ENCODE measurements at places on chromosomes 4 and X.

- DNase-seq = no peak
These were observed 32.4 kb upstream of the TMEM131L start for GRCh38 chr4:153433754-153434105.

DNA sequence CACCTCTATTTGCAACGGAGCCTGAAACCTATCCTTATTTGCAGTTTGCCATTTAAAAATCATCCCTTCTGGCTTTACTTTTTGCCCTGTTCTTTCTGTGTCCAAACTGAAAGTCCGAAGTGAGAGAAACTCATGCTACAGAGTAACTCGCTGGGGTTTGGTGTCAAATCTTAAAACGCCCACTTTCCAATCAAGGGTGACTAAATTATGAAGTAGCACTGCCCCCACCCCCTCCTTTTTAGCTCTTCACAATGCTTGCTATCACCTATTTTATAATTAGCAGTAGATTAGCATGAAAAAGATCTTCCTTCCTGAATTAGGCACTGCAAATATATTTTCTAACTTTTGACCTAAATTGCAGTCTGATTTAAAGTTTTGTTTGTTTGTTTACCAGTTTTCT, 52.5 kb downstream of the VGLL1 start:
- no peak for DNase-seq

DNA sequence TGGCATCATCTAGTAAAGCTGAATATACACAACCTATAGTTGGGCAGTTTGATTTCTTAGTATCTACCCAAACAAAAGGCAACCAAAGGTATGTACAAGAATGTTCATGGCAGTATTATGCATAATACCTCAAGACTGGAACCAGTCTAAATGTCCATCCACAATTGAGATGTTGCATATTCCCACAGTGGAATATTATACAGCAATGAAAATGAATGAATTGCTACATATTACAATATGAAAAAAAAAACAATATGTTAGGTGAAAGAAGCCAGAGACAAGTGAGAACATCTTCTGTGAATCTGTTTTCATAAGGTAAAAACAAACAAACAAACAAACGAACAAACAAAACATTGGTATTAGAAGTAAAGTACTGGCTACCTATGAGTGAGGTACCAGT, 11.6 kb upstream of the RAB28 start:
- no peak for DNase-seq

GRCh38 chrX:57595381-57595811, 3.6 kb downstream of the ZXDB start:
- DNase-seq = no peak

- DNase-seq = no peak
These were observed 33.1 kb downstream of the DCTD start for GRCh38 chr4:182884040-182884439.

- no peak for DNase-seq
These were observed 233.9 kb downstream of the ARAP2 start for GRCh38 chr4:36010397-36010929.

DNA sequence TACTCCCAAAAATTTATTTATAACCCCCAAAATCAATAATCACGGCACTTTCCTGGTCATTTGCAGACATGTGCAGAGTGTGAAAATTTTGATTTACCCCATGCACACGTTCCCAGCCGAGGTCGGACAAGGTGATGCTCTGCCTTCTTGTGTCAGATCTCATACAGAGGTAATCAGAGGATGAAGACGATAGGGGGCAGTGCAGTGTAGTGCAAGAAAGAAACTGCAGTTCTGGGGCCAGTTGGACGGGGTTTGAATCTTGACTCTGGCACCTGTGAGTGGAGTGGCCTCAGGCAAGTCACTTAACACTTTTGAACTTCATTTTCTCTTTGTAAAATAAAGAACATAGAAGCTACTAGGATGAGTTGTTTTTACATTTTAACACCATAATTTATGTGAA, 88.4 kb downstream of the FRMPD3 start:
- peak; percentile 20 for DNase-seq

DNA sequence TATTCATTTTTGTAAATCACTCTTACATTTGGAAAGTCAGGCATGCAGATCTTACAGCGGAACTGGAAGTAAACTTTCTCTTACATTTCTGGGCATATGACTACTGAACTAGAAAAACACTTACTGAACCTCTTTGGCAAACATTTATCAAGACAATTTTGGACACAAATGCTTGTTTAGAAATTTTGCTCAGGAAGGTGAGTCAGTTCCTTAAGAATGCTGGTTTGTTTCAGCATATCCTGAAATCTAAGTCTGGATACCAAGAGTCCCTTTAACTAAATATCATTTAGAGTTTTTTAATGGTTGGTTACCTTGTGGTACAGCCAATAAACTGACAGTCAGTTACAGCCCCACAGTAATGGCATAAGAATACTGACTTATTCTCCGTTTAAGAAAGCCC, 15.0 kb downstream of the SHISA3 start:
- no peak for DNase-seq

- DNase-seq = no peak
These were observed 586.9 kb downstream of the PCDH7 start for GRCh38 chr4:31307029-31307428.

- DNase-seq = no peak
These were observed 55.5 kb downstream of the SCML1 start for GRCh38 chrX:17792826-17793225.

DNA sequence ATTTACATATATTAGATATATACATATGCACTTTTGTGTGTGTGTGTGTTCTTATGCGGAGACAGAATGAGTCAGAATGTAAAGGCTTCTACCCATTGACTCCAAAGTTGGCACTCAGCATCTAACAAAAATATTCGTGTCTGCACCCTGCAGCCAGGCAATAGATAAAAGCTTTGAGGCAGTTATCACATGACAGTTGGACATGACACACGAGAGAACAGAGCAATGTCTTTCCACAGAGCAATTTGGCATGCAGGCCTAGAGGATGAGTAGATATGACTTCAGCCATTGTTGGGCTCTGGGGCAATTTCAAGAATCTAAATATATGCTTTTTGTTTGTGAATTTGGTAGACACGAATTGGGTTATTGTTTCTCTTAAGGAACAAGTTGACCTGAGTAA, 391.2 kb downstream of the SLITRK2 start:
- no peak for DNase-seq

DNA sequence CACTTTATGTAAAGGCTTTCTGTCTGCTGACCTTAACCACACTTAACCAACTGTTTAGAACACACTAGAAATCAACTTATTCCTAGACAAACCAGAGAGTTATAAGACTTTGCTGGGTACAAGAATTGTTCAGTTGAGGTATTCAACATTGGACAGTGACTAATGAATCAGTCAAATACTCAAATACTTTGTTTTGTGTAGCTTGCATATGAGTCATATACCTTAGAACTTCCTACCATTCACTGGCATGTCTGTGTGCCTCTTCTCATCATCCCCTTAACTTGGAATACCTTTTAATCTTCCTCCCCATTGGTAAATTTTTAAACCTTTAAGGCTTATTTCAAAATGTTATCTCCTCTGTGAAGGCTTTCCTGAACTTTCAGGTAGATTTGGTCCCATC, 708.8 kb upstream of the GRIA3 start:
- DNase-seq = no peak

DNA sequence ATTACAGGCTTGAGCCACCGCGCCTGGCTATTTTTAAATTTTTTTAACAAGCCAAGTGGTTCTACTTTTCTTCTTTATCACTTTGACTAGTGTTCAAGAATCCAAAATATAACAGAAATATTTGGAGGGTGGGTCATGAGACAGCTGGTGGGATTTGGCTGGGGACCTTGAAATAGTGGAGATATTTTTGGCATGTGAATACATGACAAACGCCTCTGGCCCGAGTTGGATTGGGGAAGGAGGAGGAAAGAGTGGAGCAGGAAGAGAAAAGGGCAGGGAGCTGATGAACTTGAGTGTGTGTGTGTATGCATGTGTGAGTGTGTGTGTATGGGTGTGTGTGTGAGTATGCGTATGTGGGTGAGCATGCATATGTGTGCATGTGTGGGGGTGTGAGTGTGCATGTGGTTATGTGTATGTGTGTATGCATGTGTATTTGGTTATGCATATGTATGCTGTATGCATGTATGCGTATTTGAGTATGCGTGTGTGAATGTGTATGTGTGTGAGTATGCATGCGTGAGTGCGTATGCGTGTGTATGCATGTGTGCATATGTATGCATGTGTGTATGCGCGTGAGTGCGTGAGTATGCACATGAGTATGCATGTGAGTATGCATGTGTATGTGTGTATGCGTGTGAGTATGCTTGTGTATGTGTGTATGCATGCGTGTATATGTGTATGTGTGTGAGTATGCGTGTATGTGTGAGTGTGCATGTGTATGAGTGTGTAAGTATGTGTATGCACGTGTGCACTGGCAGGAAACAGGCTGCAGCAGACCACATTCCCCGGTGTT, 49.6 kb downstream of the JADE1 start:
- no peak for DNase-seq

- DNase-seq = no peak
These were observed 60.9 kb upstream of the TRPC3 start for GRCh38 chr4:122012735-122013134.

DNA sequence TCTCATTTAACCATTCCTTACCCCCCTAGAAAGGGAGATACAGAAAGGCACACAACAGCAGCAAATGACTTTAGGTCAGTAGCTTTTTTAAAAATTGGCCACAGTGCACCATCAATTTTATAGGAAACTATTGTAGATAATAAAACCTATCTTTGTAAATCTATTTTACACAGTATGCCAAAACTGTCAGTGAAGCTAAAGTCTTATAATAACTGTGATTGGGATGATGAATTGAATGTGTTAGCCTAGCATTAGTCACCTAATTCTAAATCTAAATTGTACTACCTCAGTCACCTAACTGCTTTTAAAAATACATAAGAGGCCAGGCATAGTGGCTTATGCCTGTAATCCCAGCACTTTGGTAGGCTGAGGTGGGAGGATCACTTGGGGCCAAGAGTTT, 44.2 kb downstream of the SH3RF1 start:
- no peak for DNase-seq

- DNase-seq = peak; percentile 45
These were observed 23.8 kb downstream of the RNF175 start for GRCh38 chr4:153735906-153736461.

DNA sequence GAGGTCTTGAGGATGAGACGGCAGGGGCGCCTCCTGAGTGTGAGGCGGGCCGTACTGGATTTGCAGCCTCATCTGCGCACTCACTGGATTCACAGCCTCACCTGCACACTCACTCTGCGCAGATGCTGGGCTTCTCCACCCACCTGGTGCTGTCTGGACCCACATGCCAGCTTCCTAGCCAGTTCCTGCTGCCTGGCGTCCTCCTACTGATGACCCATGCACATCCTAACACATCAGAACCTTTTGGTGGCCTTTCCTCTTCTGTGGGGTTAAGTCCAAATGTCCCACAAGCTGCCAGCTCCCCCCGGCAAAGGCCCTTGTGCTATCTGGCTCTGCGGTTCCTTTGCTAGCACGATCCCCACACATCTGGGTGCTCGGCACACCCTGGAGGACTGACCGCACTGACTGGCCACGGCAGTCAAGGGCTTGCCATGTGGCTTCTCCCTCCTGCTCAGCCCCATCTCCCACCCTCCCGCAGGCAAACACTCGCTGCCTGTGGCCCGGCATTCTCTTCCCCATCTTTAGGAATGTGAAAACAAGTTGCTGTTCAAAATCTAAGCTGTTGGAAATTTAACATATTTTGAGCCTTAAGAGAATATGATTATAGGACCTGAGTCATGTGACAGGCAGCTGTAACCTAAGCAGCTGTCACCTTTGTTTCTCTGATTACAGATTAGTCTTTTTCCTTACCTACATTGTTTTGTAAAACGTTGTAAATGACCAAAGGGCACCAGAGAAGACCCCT, 39.4 kb upstream of the AFAP1 start:
- no peak for DNase-seq
